ENCODE measurements at places on chromosomes 2 and 18.

DNA sequence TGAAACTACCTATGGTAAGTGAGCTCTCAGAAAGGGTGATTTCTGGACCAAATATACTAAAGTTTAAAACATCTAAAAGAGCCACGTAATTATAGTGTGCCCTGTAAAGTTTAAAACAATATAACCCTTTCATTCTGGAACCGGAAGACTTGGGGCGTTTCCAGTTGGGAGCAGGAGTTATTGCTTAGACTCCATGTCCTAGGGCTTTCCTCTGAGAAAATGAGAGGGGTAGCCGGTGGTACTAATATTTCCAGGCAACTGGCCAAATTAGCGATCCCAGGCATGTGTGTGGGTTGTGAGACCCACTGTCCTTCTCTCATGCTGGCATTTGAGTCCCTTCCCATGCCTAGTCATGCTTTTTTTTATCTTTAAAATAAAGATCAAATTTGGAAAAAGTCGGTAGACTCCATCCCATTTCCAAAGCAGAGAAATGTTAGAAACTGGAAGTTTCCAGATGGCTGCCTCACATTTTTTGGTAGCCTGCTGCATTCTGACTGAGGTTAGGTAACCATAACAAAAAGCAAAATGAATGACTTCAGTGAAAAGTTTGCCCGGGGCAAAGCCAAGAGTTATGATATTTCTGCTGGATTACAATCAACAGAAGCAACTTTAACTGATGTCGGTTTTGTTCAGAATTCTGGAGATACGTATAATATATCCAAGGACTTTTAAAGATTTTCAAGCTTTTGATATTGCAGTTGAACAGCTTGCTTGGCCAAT, 227.4 kb downstream of the SS18 start:
- no peak for DNase-seq

DNA sequence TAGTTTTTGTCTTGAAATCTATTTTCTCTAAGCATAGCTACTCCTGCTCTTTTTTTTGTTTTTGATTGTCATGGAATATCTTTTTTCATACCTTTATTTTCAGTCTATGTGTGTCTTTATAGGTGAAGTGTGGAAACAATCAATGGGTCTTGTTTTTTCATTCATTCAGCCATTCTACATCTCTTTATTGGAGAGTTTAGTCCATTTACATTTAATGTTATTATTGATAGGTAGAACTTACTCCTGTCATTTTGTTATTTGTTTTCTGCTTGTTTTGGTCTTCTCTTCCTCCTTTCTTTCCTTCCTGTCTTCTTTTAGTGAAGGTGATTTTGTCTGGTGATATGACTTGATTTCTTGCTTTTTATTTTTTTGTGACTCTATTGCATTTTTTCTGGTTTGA, 17.8 kb downstream of the IL1RL2 start:
- no peak for DNase-seq

GRCh38 chr2:106106622-106107508, 87.2 kb downstream of the UXS1 start:
- DNase-seq, result no peak

DNA sequence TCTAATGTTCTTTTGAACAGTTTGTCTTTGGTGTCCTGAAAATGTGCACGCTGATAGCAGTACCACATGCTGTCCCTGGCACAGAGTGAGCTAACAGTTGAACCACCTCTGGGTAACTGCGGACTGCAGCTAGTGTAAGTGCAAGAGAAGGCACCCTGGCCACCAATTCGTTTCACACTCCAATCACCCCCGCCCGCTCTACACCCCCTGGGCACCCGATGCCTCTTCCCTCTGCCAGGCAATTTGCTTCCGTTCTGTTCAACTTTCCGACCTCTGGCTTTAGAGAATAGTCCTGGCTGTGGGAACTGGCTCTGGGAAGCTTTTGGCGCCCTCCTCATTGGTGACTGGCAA, 1.4 kb downstream of the DOCK10 start:
- DNase-seq, result no peak

GRCh38 chr2:226098861-226099745, 699.6 kb downstream of the NYAP2 start:
- no peak for DNase-seq

DNA sequence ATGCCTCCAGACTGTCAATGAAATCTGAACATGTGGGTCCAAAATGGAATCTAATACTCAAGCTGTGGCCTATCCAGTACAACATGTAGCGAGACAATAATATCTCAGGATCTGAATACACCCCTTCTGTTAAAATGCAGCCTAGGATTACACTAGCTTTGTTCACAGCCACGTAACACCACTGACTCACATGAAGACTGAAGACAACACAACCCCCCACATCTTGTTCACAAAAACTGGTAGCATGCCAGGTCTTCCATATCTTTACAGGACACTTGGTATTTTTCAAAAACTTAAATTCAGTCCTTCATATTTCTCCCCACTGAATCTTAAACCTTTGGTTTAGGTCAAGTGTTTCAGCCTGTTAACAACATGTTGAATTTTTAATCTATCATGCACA, 84.2 kb downstream of the SLC8A1 start:
- DNase-seq, result no peak

DNA sequence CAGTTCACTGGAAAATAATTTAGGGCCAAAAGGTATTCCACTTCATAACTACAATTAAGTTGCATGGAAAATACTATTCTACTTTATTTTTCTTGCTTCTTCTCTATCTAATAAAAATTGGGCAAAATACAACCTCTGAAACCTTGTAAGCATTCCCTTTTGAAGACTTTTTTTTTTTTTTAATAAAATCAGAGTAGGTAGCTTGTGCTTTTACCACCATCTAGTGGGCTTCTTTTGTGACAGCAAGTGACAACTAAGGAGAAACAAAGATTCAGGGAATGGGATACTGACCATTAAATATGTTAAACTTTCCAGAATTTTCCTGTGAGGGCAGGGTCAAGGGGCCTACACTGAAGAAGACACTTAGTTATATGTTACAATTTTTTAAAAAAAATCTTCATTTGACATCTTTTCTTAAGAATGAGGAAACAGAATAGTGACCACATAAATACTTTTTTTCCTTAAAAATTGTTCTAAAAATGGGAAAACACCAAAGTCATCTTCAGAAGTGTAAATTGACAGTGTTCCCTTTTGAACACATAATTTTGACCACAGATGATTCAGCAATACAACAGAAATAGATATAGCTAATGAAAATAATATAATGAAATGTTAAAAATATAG, 1183.2 kb upstream of the ACVR2A start:
- no peak for DNase-seq

DNA sequence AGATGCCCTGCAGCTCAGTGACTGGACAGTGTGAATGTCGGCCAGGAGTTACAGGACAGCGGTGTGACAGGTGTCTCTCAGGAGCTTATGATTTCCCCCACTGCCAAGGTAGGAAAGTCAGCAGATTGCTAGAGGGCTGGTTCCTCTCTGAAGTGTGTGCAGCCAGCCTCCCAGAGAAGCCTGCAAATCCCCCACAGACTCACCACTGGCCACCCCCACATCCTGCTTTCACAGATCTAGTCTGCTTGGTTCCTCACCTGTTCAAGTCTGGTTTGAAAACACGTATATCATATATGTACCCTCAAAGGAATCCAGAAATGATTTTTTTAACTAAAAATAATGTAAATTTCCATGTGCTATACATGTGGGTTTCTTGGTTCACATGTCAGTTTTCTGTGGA, 121.1 kb downstream of the LAMA3 start:
- no peak for DNase-seq

- no peak for DNase-seq
These were observed 143.0 kb downstream of the TSN start for GRCh38 chr2:121898483-121898882.

GRCh38 chr2:168525716-168526446, 69.8 kb downstream of the CERS6 start:
- no peak for DNase-seq

- no peak for DNase-seq
These were observed 57.1 kb downstream of the RAPGEF4 start for GRCh38 chr2:172792711-172793110.

- no peak for DNase-seq
These were observed 99.6 kb upstream of the CTAGE1 start for GRCh38 chr18:22517356-22517755.

DNA sequence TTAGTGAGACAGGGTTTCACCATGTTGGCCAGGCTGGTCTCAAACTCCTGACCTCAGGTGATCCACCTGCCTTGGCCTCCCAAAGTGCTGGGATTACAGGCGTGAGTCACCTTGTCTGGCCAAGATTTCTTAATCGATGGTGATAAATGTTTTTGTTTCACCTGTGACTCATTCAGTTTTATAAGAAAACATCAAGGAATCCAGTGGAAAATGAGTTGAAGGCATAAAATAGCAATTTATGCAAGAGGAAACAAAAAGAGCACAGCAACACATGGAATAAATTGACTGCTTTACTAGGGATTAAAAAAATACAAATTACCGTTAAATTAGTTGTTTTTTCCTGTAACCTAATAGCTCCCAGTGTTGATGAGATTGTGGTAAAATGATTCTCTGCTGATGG, 80.2 kb downstream of the CDK15 start:
- no peak for DNase-seq

DNA sequence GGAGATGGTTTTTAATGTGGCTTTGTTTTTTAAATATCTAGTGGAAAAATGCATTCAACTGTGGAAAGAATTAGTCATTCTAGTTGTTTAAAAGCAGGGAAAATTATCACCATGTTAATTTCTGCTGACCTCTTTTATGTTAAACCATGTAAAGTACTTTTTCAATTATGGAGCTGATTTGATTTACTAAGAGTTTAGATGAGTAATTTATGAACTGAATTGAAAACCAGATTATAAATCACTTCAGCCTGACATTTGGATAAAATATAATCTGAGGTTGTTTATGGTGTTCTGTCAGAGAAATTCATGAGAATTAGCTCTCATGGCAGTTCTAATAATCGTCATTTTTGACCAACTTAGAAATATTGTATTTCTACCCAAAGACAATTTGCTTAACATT, 11.6 kb downstream of the ITGA4 start:
- no peak for DNase-seq

DNA sequence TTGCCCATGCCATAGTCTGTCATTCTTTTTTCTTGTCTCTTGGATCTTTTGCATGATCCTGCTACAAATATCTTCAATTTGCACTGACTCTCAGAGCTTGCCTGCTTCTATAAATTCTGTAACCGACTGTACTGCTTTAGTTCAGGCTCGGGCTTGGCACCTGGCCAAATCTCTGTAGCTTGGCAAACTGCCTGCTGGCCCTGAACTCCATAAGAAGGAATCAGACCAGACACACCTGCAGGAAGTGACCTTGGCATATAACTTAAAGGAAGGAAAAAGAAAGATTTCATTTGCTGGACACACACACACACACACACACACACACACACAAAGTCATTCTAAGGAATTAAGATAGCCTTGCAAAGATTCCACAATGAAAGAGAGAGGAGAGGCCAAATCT, 291.2 kb upstream of the DDX18 start:
- DNase-seq, result no peak

DNA sequence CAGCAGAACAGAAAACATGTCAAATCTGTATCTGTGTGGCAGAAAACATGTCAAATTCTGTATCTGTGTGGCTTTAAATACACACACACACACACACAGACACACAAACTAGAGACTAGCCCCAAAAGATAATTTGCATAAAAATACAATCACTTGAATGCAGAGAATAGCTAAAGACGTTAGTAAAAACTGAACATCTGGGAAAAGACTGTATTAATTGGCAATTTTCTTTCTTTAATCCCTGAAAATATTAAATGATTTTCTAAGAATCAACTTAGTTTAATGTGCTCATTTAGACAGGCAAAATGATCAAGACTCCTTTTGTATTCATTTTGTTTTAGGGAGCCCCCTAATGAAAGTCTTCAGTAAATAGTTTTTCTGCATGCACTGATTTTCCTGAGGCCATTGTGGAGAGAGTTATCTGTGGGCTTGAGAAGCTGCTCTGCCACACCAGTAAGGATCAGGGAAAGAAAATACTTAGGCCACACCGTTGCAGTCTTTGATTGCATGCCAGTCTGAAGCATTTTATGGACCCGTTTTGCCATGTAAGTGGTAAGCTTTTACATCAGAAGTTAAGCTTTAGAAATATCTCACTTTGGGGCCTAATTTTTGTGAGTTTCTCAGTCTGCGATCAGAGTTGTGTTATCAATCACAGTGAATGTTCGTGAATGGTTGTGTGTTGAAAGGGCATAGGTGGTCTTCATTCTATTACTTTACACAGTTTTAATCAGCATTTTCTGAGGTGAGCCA, 2.2 kb downstream of the SPATS2L start:
- no peak for DNase-seq

DNA sequence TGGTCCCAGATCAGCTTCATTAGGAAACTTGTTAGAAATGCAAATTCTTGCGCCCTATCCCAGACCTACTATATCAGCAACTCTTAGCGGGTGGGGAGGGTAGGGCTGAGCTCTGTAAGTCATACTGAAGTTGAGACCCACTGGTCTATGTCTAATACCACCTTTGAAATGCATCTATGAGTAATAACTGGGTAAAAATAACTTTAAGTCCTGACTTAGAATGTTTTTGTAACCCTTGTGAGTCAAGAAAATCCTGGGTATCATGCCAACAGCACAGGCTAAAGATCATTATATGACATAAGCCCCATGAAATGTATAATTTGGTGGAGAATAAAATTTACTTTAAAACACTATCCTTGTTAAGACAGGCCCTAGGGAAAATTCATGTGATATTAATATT, 41.4 kb downstream of the PRKD3 start:
- no peak for DNase-seq

- DNase-seq, result no peak
These were observed 341.3 kb downstream of the MYCN start for GRCh38 chr2:16281451-16282335.

GRCh38 chr2:106667478-106668070, 180.4 kb downstream of the CD8B2 start:
- no peak for DNase-seq

- no peak for DNase-seq
These were observed 330.6 kb downstream of the RND3 start for GRCh38 chr2:150156876-150157275.

GRCh38 chr18:75104483-75104882, 104.5 kb downstream of the PTGR3 start:
- DNase-seq, result no peak

- DNase-seq, result no peak
These were observed 316.6 kb upstream of the MEX3C start for GRCh38 chr18:51514128-51514527.

DNA sequence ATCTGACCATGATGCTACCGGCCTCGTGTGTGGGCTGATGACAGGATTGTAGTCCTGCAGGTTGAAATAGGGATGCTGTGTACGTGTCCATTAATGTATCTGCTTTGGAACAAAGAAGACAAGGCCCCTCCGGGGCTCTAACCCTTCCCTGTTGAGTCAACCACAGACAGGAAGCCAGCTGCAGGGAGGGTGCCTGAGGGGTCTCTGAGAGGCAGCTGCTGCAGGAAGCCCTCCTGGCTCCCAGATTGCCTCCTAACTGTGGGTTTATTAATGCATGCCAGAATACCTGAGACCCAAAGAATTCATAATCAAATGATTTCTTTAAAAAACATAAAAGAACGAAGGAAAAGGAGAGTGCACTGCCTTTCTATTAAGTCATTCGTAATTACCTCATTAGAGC, 140.4 kb downstream of the CELF4 start:
- no peak for DNase-seq

- DNase-seq, result peak; percentile 74
These were observed 720 bp downstream of the LBX2 start for GRCh38 chr2:74498500-74499266.

- DNase-seq, result no peak
These were observed 191.2 kb upstream of the PXDN start for GRCh38 chr2:1935476-1935875.

- DNase-seq, result no peak
These were observed 20.4 kb downstream of the TTR start for GRCh38 chr18:31612124-31612523.

- DNase-seq, result no peak
These were observed 165.6 kb upstream of the HDAC4 start for GRCh38 chr2:239566162-239566994.

GRCh38 chr2:171630812-171631626, 56.2 kb upstream of the DYNC1I2 start:
- DNase-seq, result no peak

All from stimulated activated effector memory CD8-positive, alpha-beta T cell treated with anti-CD3 and anti-CD28 coated beads, Interleukin-12 subunit alpha, Interleukin-12 subunit beta, amount 100 ng/mL, for 72 hours (primary cell).